Right atrium auricular region (tissue), 2 donors: ENCODE measurements at places on chromosomes 12 and 14.

DNA sequence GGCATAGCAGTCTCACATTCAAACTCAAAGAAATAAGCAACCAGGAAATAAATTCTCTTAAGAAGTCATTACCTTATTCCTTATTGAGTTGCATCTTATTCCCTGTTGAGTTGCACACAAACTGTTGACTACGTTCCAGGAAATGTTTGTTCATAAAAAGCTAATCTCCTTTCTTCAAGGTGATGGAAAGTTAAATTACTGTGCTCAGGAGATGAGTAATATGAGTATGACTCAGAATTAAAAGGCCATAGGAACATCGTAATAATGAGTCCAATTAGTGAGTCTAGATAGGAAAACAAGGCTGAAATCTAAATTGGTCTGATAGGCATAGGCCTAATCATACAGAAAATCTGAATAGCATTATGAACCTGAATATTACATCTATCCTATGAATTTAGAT, 203.1 kb downstream of the SLC2A13 start:
- DNase-seq, result no peak

DNA sequence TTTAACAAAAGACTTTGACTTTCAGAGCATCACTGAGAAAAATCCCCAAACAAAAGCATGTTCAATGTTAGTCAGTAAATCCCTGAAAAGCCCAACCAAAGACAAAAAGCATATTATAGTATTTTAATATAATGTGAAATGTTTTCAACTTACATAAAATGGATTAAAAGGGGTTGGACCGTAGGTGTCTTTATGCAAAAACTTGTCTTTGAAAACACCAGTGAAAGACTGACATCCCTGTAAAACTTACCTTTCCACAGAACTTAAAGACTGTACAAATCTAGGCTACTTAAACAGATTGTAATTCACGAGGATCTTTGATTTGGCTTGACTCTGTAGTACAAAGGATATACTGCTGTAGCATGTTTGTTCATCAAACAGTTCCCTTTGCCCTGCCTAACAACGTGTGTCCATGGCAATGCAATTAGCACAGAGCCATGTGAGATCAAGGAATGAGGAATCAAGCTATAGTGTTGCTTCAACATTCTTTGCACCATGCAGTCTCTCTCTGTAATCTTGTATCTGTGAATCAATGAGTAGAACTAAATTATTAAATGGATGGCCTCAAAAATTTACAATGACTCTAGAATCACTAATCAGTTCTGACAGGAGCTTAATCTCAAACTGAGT, 138.5 kb upstream of the SYT1 start:
- DNase-seq, result no peak

- DNase-seq, result no peak
These were observed 18.8 kb downstream of the TC2N start for GRCh38 chr14:91848504-91849001.

- DNase-seq, result no peak
These were observed 55.7 kb downstream of the TRIM9 start for GRCh38 chr14:51039252-51039651.

DNA sequence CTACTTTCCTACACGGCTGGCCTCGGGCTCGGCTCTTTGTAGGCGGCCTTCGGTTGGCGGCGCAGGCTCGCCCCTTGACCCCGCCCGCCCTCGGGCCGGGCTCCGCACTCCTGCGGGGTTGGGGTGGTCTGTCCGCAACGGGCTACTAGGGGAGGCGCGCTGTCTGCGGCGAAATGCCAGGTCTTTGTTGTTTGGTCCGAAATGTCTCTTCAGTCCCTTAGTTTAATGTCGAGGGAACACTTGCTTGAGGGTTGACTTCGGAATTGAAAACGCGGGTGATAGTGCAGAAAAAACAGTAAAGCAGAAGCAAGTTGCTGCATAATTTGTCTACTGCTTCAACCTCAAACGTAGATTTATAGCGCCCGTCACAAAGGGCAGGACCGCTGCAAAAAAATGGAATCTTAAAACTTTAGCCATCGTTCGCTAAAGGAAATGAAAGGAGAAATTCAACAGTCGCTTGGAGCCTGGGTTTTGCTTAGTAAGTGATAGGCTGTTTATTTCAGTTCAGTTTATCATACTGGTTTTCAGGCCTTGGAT, 390 bp downstream of the JKAMP start:
- DNase-seq, result no peak

GRCh38 chr12:85923767-85924331, 49.8 kb downstream of the NTS start:
- no peak for DNase-seq
